Lower lobe of right lung (tissue), 2 donors: ENCODE measurements at places on chromosomes 4 and X.

DNA sequence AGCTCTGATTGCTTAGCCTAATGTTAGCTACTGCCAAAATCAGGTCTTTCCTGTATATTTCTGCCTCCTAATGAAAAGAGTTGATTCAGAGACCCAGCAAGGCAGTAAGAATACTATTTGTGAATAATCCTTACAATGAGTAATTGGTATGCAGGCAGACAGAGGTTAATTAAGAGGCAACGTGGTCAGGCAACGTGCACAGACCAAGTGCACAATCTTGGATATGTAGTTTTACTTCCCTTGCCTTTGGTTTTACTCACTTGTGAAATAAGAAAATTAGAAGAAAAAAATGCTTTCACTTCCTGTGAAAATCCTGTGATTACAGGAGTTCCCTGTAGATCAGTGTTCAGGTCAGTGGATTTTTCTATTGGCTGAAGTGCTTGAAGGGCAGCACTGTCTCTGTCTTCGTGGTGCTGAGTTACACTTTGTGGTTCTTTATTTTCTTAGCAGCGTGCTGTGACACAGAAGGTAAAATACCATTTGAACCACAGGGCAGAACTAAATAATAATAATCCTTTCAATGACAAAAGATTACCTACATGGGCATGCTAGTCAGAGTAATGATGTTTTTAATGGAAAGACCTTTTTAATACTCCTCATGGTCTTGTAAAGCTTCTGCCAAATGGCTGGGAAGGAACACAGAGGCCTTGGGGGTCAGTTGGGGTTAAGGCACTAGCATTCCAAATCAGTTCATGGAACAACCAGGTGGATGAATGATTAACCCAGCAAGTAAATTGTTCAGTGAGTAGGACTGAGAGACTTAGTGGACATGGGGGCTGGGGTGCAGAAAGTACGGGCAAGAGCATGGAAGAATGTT, 430.9 kb downstream of the MAPK10 start:
- DNase-seq: no peak

DNA sequence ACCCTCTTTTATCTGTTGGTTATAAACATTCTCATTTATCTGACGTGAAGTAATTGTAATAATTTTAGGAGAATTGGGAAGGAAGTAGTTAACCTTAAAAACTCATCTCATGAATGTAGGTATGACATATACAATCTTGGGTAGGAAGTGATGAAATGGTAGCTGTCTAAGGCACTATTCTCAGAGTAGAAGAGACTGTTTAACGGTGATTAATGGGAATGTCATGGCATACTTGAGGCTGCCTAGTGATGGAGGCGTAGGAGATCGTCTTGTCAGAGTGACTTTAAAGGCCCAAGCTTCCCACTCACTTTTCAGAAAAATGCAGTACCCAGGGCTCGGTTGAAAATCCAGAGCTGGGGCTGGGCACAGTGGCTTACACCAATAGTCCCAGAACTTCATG, 19.4 kb upstream of the AGA start:
- no peak for DNase-seq

GRCh38 chrX:151796576-151796975, 62.0 kb downstream of the CNGA2 start:
- DNase-seq: no peak

GRCh38 chr4:190014771-190015537, 12.1 kb downstream of the FRG2 start:
- peak; percentile 45 for DNase-seq

DNA sequence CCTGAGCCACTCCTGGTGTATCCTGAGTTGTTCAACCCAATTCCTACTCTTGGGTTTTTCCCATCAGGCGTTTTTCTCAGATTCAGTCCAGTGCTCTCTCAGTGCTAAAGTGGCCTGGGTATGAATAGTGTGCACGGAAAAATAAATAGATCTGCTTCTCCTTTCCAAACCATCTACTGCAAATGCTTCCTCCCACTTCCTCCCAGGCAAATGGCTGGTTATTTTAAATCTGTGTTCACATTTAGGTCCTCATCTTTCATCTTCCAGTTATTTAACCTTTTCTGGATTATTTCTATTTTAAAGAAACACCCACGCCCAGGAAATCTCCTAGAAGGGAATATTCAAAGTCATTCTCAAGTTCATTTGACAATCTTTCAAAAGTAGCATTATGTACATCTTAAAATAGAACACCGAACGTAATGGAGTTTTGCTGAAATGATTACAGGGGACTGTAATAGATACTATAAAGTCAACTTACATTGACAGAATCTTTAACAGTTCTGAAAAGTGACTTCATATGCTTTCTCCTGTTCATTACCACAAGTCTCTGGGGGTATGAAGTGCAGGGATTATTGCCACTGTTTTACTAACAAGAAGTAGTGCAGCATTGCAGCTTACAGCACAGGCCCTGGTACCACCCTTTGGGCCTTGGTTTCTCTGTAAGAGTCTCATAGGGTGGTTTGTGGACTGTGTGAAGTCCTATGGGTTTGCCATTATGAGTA, 66.3 kb downstream of the MED28 start:
- DNase-seq: no peak

DNA sequence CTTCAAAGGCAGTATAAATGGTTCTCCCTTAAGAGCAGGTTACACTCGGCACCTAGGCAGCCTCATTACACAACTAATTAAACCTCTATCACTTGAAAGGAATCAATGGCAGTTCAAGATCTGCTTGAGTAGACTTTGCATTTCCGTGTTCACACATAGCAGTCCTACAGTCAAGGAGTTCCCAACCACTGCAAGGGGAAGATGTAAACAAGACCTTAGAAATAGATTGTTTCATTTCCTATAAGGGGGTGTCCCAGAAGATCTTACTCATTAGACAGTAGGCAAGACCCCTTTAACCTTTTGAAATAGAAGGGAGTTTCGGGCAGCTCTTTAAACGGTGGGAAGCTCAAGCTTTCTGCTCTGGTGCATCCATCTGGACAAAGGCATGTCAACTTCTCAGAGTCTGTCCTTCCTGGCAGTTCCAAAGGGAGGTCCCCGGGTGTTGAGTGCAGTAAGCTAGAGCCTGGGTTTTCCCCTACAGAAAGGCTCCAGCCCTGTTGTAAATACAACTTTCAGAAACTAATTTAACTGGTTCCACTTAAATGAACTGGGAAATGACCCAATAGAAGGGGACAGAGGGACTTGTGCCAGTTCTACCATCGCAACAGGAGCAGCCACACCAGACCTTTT, 150.8 kb downstream of the RBMX2 start:
- DNase-seq: no peak

DNA sequence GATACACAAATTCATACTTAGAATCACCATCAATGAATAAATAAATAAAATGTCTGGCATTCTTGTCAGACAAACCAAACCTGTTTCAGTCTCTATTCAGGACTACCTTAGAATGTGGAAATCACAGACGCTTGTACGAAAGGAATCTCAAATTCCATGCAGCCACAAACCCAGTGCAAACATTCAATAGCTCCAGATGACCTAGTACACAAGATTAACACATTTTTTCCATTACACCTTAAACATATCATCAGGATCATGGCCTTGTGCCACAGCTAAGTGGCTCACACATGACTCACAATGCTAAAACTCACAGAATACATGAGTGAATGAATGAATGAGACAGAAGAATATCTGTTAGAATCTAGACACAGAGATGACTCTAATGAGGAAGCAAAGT, 134.2 kb downstream of the PWWP3B start:
- DNase-seq: no peak

DNA sequence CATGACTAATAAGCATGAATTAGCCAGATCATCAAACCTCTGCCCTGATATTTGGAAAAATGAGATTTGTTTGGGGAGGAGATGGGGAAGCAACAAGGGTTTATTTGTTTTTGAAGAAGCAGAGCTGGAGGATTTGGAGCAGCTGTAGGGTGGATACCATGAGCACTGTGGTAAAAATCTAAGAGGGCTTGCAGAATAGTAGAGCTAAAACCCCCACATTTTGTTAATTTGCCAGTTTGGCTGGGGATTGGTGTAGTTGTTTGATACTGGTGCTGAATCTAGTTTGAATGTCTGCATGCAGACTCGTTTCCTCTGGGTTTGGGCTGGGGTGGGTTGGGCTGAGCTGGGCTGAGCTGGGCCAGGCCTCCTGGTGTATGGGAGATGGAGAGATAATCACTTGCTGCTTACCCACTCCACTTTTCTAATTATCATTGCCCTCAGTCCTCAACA, 43.7 kb downstream of the SMAD1 start:
- no peak for DNase-seq

- DNase-seq: no peak
Measured at GRCh38 chr4:118942465-118942864, 53.8 kb downstream of the SYNPO2 start.

- no peak for DNase-seq
Measured at GRCh38 chr4:186216465-186217024, 10.8 kb upstream of the KLKB1 start.

DNA sequence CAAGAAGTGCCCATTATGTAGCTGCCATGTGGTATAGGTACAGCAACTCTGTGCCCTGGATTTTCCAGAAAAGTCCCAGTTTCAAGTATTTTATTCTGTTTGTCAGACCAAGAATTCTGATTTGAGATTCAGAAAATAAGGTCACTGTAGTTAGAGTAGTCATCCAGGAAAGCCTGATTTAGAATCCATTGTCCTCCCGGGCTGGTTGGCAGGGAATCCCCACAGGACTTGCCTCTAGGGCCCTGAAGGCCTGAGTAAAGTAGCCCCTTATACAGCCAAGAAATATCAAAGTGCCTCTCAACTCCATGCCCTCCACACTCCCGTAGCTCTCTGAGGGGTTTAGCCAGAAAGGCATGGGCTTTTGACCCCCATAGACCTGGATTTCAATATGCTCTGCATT, 36.3 kb downstream of the RTL5 start:
- no peak for DNase-seq

- no peak for DNase-seq
Measured at GRCh38 chr4:108527723-108528122, 92.7 kb upstream of the RPL34 start.

- no peak for DNase-seq
Measured at GRCh38 chr4:174753021-174753420, 76.0 kb downstream of the GLRA3 start.

DNA sequence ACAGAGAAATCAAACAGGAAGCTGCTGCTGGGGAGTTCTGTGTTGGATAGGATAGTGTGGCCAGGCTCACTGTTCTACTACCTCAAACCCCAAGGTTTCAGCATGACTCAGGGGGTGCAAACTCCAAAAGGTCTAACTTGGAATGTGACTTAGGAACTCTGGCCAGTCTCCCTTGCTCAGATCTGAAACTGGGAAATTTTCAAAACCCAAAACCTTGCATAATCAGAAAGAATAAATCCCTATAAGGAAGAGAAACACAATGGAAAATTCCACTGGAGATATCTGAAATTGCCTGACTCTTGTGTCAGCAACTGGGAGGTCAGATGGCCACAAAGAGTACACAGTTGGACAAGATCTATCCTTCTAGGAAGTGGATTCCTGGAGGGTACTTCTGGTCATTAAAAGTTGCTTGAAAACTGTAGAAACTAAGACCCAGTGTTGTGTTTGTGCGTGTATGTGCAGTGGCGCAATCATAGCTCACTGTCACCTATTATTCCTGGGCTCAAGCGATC, 58.0 kb downstream of the PPEF2 start:
- DNase-seq: no peak

DNA sequence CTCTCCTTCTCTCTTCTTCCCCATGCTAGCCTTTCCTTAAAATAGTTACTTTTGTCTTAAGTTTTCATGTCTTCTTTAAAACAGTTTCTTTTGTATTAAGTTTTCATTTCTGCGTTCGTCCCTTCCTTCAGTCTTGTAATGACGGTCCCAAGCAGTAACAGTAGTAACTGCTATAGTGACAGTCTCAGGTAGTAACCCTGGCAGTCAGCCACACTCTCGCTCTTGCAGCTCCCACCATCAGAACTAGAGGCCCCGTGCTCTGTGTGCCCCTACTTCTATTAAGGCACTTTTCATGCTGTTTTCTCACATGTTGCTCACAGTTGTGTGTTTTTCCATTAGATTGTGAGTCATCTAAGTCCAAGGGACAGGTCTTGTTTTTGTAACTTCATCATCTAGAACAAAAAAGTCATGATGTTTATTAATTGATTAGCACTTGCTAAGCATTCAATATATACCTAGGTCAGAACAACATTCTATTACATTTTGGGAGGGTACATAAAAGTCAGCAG, 49.3 kb downstream of the C4orf33 start:
- no peak for DNase-seq

DNA sequence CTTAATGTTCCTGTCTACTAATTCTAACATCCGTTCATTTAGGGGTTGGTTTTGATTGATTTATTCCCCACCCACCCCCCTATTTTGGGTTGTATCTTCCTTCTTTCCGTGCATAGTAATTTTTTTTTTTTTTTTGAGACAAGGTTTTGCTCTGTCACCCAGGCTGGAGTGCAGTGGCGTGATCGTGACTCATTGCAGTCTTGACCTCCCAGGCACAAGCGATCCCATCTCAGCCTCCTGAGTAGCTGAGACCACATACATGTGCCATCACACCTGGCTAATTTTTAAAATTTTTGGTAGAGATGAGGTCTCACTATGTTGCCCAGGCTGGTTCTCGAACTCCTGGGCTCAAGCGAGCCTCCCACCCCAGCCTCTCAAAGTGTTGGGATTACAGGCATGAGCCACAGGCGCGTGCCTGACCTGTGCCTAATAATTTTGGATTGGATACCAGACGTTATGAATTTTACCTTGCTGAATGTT, 79.9 kb downstream of the ZFX start:
- no peak for DNase-seq

DNA sequence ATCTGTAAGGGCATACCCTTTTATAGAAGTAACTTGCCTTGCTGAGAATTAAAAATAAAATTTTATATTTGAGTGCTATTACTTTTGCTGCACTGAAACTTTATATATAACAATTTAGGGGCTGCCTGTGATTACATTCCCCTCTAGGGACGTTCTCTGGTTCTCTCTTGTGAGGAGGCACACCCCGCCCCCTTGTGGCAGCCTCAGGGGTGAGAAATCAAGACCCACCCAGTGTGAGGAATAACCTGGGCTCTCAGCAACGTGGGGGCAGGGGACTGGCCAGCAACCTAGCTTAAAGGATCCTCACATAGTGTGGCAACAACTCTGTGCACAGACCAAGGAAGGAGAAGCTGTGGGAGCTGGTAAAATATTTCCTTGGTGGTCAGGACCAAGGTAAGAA, 43.7 kb downstream of the MAGEA9 start:
- no peak for DNase-seq

DNA sequence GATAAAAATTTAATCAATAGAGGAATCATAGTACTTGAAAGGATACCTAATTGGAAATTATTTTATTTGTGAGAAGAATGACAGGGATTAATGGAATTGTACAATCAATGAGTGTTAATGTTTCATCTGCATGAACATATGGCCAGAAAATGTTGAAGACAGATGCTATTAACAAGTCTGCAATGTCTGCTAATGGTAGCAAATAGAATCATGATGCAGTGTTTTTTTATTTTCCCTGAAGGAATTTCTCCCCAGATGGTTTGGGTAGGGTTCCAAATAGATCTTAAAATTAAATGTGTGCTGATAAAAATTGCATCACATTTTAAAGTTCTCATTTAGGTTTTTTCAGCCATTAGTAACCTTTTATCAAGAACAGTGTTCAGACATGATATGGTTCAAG, 291.3 kb upstream of the TRAM1L1 start:
- DNase-seq: no peak

GRCh38 chrX:140709421-140709846, at the start of gene LINC00632:
TSS of gene LINC00632 (plus strand) at chrX:140709759.
- DNase-seq: no peak
